ENCODE measurements at places on chromosomes 6 and 20. TPM values are rescaled to one million over a fixed set of nuclear protein-coding genes. Genes with fewer than 3 reads are reported as not detected.

The RIPOR3 gene
- total RNA-seq = 5.6 TPM

The LPA gene
- total RNA-seq = 1.4 TPM

The RWDD2A gene
- total RNA-seq = 6.5 TPM

The CCN5 gene
- total RNA-seq = 0.53 TPM

The VARS2 gene
- 36.9 TPM for total RNA-seq

The PTCHD4 gene
- total RNA-seq = 2.3 TPM

The KHDC1L gene
- not detected for total RNA-seq

The ANKS1A gene
- total RNA-seq = 25.4 TPM

The PPP1R3G gene
- total RNA-seq = 0.48 TPM

The TP53TG5 gene
- total RNA-seq = not detected

The MYCT1 gene
- 0.53 TPM for total RNA-seq

The ECT2L gene
- 0.16 TPM for total RNA-seq

The HSPA12B gene
- 3.4 TPM for total RNA-seq

The EMILIN3 gene
- total RNA-seq = 8.0 TPM

The ULBP3 gene
- 6.6 TPM for total RNA-seq

The MOXD1 gene
- total RNA-seq = 16.8 TPM

The PPP1R3D gene
- total RNA-seq = 6.1 TPM

The C6orf163 gene
- total RNA-seq = 2.5 TPM

The XKR7 gene
- total RNA-seq = 0.37 TPM

The SLC22A16 gene
- not detected for total RNA-seq

The IMPG1 gene
- total RNA-seq = 0.44 TPM

The ZBTB12 gene
- 4.4 TPM for total RNA-seq

The CRYBG1 gene
- total RNA-seq = 10.0 TPM

The SIRPB2 gene
- not detected for total RNA-seq

The SDC4 gene
- 191 TPM for total RNA-seq

All from hepatocyte (in vitro differentiated cells).